ENCODE measurements at places on chromosomes 5 and 9. TPM values are rescaled to one million over a fixed set of nuclear protein-coding genes. Genes with fewer than 3 reads are reported as not detected.

Gene LRRC14B
- total RNA-seq, result not detected

Gene TYRP1
- total RNA-seq, result 67.4 TPM

Gene KCTD16
- not detected for total RNA-seq

Gene WWC1
- total RNA-seq, result 57.0 TPM

Gene CTXN3
- total RNA-seq, result not detected

GRCh38 chr5:37841203-37841602 lies 1.4 kb upstream of the GDNF start:
- no peak for DNase-seq

- no peak for DNase-seq
Observed at GRCh38 chr5:35438786-35439185, 178.9 kb upstream of the SPEF2 start.

- DNase-seq, result no peak
Observed at GRCh38 chr5:137220523-137220927, 278.6 kb downstream of the SPOCK1 start.

DNA sequence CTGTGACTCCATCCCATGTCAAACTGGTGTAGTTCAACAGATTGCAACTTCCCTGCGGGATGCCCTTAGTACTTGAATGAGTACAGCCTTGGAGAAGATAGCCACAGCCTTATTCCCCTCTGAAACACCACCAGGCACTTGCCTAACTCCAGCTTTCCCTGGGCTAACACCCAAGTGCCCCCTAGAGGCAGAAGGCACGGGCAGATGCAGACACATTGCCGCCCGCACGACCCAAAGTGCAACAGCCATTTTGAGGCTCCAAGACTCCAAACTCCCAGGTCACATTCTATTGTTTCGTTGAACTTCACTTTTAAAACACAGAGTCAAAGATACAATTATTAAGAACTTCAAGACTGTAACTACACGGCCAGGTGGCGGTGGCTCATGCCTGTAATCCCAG lies 163.6 kb upstream of the CDH6 start:
- DNase-seq, result no peak

DNA sequence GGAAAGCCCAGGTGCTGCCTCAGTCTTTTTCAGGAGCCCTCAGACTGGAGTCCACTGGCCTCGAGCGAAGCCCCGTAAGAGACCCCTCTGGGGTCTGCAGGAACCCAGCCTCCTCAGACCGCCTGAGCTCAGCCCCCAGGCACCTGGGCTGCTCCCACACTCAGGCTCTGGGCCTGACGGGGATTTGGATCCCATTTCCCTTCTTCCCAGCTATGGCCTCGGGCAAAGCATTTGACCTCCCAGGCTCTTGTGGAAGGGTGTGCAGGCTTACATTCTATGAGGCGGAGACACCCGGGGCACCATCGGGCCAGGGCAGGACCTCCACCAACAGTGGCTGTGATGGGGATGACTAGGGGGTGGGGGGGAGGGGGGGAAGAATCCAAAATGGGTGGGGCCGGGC lies 4.5 kb downstream of the AGPAT2 start:
- DNase-seq, result no peak

All from lower leg skin (tissue), 4 donors.